ENCODE measurements at places on chromosomes 12 and 14.
A peak's percentile ranks its signal among the peaks of the same experiment; 100 is the strongest.

- peak; percentile 79 for DNase-seq
Measured at GRCh38 chr14:69288011-69288771, 28.2 kb downstream of the GALNT16 start.

- DNase-seq = no peak
Measured at GRCh38 chr14:34219661-34220377, 242.2 kb downstream of the SPTSSA start.

- DNase-seq = no peak
Measured at GRCh38 chr12:26177283-26177682, 18.1 kb upstream of the SSPN start.

GRCh38 chr12:89319606-89320005 is 32.7 kb downstream of the DUSP6 start:
- no peak for DNase-seq

DNA sequence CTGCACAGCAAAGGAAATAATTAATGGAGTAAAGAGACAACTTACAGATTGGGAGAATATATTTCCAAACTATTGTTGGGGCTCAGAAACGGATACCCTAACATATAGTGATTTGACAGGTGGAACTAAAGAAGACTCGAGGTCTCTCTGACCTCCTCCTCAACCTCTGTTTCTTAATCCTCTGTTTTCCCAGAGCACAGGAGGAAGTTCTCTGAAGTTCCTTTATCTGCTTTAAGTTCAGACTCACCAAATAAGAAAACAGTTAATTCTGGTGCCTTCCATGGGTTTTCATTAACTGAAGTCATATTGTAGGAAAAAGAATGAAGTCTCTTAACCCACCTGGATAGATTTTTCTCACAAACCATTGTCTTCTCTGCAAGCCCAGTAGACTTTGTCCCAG is 29.2 kb downstream of the CLEC2D start:
- no peak for DNase-seq

DNA sequence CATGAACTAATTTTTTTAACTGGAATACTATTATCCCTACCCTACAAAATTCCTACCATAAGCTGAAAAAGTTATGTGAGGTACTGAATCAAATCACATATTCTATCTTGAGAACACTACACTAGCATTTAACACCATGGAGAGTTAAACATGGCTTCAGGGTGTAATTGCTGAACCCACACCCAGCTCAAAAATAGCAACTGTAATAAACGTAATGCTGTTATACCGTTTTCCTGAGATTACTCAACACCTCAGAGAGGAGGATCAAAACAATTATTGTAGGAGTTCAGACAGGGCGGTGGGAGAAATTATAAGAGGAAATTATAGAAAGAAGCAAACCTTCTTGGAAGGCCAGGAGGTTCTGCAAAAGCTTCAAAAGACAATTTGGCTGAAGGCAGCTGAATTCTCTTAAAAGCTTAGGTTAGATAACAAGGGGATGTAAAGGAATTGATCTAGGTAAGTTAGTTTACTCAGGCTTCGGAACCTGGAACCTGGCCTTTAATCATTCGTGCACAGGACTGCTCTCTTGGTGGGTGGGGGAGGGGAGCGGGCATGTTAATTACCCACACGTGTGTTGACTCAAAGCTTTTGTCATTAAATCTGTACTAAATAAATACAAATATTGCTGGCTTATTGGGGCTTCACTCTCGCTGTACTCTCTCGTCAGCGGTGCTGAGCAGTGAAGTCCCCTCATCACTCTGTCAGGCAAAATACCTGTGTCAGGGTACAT is 12.1 kb upstream of the IPO8 start:
- DNase-seq = no peak

Data from DMS79 treated with DMSO at 0.1 percent for 48 hours (cell line).